ENCODE measurements at places on chromosomes 13 and 19.

DNA sequence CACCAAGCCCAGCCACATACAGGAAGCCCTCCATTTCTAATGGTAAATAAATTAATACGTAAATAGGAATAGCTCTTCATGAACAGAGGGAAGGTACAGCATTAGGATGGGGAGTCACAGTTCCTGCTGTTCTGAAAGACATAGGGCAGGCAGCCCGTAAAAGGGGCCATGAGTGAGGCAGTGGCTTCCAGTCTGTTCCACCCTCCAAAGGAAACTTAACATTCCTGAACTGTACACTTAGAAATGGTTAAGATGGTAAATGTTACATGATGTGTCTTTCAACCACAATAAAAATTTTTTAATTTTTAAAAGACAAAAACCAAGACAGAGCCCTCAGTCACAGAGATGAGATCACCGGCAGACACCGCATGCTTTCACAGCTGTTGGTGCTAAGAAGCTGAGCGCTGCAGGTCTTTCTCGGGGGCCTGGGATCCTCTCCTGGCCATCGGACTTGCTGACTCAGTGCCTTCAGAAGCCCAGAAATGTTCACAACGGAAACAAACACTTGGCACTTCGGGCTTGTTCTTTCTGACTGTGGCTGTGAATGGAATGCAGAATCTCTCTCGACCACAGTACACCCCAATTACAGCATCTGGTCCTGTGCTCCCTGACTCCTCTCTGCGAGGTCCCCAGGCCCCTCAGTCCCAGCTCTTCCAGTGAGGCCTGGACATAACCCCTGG, 36.4 kb downstream of the EPS15L1 start:
- no peak for DNase-seq

DNA sequence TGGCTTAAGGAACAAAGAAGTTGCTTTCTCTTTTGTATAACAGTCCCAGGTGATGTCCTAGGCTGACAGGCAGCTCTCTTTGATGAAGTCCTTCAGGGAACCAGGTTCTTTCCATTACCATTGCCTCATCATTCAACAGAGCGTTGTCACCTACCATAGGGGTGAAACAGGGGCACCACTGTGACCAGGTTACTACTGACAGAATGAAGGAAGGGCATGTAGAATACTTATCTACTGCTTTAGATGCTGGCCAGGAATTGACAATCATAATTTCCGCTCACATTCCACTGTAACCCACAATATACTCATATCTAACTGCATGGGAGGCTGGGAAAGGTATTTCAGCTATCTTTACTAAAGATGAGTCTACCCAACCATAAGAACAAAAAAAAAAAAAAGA, 148.0 kb upstream of the FNDC3A start:
- no peak for DNase-seq

DNA sequence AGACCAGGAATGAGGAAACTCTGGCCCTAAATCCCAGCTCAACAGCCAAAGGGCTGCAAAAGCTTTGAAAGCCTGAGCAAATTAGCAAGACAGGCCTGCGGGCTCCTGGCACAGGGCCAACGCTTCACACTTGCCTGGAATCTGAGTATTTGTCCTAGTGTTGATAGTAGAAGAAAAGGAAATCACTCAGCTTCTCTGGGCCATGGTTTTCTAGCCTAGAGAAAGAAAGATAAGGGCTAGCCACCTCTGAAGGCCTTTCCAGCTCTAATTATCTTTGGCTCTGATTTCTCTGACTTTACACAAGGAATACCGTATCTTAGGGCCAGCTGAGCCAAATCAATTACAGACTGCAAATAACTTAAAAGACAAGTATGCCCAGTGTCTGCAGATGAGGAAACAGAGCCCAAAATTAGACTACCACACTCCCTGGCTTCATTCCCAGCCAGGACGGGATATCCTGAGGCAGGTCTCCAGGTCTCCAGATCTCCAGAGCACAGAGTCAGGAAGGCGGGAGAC, 69.6 kb downstream of the STK24 start:
- peak; percentile 67 for DNase-seq

DNA sequence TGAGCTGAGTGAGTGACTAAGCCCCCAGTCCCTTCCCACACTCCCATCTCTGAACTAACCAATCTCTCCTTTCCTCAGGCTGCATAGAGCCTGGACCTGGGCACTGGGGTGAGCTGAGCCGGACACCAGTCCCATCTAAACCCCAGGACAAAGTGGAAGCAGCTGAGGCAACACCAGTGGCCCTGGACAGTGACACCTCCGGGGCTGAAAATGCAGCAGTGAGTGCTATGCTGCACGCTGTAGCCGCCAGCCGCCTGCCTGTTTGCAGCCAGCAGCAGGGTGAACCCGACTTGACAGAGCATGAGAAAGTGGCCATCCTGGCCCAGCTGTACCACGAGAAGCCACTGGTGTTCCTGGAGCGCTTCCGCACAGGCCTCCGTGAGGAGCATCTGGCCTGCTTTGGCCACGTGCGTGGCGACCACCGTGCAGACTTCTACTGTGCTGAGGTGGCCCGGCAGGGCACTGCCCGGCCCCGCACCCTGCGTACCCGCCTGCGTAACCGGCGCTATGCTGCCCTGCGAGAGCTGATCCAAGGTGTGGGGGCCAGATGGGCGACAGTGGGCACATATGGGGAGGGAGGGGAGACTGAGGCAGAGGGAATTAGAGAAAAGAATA, 6.4 kb downstream of the CCDC97 start:
- DNase-seq, result no peak

DNA sequence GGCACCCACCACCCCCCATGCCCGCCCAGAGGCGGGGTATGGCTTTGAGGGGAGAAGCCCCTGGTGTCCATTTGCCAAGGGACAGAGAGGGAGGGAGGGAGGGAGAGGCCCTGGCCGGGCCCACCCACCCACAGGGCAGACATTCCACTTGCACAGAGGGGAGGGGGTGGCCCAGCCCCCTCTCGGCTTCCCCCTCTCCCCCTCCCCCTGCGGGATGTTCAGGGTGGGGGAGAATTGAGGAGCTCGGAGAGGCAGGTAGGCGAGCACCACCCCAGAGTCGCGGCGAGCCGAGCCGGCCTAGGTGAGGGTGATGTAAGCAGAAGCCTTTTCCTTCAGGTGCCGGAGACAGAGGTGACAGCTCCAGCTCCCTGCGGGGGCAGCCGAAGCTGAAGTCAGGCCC, 12.3 kb downstream of the DPF1 start:
- DNase-seq, result peak; percentile 73

- no peak for DNase-seq
These were observed 1123.3 kb downstream of the EFNB2 start for GRCh38 chr13:105412171-105412570.

DNA sequence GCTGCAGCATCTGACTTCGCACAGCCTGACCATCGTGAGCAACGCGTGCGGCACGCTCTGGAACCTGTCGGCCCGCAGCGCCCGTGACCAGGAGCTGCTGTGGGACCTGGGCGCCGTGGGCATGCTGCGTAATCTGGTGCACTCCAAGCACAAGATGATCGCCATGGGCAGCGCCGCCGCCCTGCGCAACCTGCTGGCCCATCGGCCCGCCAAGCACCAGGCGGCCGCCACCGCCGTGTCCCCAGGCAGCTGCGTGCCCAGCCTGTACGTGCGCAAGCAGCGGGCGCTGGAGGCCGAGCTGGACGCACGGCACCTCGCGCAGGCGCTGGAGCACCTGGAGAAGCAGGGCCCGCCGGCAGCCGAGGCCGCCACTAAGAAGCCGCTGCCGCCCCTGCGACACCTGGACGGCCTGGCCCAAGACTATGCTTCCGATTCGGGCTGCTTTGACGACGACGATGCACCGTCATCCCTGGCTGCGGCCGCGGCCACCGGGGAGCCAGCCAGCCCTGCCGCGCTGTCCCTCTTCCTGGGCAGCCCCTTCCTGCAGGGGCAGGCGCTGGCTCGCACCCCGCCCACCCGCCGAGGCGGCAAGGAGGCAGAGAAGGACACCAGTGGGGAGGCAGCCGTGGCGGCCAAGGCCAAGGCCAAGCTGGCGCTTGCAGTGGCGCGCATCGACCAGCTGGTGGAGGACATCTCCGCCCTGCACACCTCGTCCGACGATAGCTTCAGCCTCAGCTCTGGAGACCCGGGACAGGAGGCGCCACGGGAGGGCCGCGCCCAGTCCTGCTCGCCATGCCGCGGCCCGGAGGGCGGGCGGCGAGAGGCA, 13.6 kb downstream of the C19orf25 start:
- peak; percentile 78 for DNase-seq

GRCh38 chr13:48000559-48001113, 437 bp downstream of the SUCLA2 start:
- DNase-seq, result peak; percentile 50

Measured in GM23338 (cell line).